ENCODE measurements at places on chromosomes 6 and 20.
A peak's percentile ranks its signal among the peaks of the same experiment; 100 is the strongest.

- no peak for DNase-seq
These were observed 217.1 kb upstream of the MAN1A1 start for GRCh38 chr6:119566546-119567260.

- no peak for DNase-seq
These were observed 44.4 kb downstream of the DSTN start for GRCh38 chr20:17614176-17614811.

DNA sequence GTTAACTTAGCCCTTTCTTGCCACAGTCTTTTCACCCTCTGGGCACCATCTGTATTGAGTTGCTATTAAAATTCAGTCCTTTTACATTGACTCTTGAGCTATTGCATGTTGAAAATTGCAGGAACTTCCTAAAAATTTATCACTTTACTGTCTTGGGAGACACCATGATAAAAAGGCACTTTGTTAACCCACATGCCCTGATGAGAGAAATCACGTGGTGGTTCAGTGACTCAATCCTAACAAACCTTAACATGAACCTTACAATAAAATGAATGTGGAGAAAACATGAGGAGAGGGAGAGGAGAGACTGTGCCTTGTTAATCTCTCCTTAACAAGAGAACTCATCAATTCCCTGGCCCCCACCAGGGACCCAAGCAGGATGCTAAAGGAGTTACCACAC lies 30.8 kb downstream of the GSTA4 start:
- DNase-seq = no peak

DNA sequence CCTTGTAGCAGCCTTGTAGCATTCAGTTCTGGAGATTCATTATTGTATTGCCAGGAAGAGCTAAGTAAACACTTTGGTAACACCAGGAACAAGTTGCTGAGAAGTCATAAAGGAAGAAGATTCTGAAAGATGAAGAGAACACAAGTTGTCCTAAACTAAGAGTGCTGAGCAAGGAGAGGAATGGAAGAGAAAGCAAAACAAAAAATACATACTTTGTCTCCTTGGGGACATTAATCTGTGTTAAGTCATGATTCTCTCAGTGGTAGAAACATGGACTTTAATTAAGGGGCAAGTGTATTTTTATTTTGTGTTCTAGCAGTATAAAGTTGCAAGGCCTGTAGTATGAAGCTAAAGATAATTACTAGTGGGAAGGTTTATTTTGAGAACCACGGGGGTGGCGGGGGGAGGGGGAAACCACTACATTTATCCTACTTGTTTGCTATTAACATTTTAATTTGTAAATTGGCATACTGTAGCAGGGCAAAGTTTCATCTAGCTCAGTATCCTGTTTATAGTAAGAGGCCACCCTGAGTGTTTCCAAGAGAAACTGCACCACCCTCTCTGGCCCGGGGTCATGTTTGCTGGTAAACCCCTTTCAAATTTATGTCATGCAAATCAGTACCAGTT lies 463.0 kb downstream of the CDKAL1 start:
- no peak for DNase-seq

- DNase-seq = no peak
These were observed 37.7 kb downstream of the PEX7 start for GRCh38 chr6:136860043-136860442.

DNA sequence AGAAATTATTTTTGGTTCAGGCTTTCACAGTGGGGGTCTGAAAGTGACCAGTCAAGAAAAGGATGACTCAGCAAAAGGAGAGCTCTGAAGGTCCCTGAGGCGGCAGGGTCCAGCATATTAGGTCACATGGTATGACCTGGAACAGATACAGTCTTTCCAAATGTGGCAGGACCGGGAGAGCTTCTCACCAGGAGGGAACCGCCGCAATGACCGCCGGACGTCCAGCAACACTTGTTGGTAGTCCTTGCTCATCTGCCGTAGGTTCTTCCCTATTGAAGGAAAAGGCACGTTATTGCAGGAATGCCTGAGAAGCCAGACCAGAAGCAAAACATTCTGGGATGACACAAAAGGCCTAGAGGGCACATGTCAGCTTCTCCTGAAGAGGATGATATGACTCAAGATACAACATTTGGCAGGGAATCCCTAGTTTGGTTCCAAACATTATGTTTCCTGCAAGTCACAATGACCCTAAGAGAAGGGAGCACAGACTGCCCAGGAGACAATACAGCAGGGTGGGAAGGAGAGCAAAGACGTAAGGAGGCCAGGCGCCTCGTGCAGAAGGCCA lies 17.4 kb downstream of the TBC1D20 start:
- no peak for DNase-seq

DNA sequence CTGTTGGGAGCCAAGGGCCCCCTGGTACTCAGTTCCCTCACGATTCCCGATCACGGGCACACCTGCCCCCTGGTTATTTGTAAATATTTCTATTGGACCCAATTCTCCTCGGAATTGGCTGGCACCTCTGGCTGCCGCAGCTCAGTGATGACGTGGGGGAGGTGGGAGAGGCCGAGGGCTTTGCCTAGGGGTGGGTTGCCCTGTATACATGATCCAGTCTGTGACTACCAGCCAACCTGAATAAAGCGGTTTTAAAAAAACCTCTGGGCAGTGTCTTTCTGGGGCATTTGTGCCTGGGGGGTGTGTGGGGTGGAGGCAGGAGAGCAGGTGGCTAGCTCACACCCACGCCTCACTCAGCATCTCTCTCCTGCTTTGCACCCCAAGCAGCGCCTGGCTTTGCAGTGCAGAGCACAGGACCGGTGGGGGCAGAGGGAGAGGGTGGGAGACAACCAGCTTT lies 42.2 kb downstream of the VSTM2L start:
- DNase-seq = no peak

DNA sequence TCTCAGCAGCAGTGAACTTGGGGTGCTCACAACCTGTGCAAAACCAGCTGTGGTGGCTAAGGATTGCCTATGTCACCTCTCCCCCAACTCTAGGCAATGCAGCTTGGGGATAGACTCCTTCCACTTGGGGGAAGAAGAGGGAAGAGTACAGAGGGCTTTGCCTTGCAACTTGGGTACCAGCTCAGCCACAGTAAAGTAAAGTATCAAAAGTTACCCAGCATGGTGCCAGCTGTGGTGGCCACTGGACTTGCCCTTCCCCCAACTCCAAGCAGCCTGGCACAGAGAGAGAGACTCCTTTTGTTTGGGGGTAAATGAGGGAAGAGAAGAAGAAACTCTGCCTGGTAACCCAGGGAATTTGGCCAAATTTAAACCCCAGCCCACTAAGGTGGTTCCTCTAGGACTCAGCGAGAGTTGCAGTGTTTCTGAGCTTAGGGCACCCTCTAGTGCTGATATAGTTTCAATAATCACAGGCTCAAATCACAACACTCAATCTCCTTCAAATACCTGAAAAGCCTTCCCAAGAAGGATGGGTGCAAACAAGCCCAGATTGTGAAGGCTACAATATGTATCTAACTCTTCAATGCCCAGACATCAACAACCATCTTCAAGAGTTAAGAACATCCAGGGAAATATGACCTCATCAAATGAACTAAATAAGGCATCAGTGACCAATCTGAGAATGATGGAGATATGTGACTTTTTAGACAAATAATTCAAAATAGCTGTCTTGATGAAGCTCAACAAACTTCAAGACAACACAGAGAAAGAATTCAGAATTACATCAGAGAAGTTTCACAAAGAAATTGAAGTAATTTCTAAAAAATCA lies 7.6 kb upstream of the DEFB129 start:
- no peak for DNase-seq

DNA sequence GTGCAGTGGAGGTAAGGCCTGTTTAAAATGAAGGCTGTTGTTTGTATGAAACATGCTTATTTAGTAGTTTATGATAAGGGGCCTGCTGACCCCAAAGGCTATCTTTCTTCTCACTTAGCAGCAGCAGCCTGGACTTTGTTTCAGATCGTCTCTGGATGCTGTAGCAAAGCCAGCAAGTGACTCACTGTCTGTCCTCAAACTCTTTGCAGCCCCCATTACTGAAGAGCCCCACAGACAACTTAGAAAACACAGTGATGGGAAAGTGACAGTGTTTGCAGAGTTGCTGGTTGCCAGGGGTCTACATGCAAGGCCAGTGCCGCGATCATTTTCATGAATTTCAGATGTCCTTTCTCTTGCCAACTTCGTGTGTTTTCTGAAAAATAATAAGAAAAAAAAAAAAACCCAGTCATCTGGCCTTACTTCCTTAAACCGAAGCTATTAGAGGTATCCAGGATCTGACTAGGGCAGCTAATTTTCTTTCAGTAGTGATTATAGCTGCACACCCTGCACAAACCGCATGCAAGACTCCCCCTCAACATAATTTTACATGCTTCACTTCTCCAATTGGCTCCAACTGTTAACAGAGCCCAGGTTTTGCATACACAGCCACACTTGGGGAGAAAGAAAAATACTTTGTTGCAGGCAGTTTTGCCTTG lies 11.6 kb upstream of the F13A1 start:
- no peak for DNase-seq

DNA sequence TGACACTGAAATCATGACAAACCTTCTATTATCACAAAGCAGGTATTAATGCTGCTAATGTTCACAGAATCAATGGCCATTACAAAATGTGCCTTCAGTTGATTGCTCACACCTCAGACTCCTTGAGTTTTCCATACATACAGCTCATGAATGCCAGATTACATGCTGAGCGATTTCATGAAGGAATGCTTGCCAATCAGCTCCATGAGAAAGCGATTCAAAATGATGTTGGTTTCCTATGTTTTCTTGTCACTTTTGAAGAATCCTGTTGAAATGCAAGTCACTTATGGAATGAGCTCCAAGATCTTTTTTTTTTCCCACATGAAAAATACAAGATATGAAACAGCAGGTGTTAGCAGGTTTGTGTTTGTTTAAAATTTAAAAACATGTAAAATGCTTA lies 71.4 kb upstream of the SHLD1 start:
- DNase-seq = no peak

GRCh38 chr20:32438331-32438858 lies 80.3 kb downstream of the ASXL1 start:
- DNase-seq = no peak

DNA sequence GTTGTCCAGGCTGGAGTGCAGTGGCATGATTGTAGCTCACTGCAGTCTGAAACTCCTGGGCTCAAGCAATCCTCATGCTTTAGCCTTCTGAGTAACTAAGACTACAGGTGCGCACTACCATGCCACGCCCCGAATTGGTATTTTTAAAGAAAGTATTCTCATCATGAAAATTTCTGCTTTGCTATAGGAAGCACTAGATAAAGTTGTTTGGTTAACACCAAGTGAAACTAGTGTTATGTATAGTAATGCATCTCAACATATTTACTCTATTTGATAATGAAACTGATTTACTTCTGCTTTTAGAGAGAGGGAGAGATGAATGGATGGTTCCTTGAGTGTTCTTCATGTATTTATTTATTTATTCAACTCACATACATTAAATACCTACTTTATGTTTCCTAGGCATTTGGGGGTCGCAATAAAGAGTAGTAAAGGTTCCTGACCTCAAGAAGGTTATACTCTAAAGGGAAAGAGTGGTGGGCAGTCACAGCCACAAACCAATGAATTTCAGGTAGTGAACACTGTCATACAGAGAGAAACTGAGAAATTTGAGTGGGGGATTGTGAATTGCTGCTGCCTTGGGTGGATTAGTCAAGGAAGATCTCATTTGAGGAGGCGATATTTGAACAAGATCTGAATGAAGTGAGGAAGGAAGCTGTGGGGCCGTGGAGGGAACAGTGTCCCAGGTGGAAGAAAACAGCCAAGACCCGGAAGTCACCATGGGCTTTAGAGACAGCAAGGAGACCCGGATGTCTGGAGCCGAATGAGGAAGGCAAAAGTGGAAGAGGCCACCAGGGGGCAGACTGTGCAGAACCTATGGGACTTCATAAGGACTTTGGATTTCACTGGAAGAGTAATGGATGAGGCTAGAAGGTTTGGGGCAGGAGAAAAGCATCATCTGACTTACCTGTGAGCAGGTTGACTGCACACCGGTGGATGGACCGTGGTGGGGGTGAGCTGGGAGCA lies 185.6 kb downstream of the TSHZ2 start:
- DNase-seq = peak; percentile 2

DNA sequence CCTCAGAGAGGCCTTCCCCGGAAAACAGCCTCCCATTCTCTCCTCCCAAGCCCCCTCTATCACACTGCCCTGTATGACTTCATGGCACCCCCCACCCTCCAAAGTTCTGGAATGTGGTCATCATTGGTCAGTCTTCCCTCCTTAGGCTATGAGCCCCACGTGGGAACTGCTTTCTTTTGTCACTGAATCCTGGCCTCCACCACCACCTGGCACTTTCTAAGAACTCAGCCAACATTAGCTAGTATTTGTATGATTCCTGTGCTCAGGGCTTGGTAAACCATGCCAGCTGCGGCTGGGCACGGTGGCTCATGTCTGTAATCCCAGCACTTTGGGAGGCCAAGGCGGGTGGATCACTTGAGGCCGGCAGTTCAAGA lies 8.4 kb upstream of the E2F1 start:
- DNase-seq = no peak

DNA sequence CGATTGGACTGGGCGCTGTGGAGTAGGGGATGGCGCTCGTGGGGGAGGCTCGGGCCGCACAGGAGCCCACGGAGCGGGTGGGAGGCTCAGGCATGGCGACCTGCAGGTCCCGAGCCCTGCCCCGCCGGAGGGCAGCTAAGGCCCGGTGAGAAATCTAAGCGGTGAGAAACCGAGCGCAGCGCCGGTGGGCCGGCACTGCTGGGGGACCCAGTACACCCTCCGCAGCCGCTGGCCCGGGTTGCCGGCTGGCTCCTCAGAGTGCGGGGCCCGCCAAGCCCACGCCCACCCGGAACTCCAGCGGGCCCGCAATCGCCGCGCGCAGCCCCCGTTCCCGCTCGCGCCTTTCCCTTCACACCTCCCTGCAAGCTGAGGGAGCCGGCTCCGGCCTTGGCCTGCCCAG lies 59.7 kb upstream of the MYLIP start:
- no peak for DNase-seq

DNA sequence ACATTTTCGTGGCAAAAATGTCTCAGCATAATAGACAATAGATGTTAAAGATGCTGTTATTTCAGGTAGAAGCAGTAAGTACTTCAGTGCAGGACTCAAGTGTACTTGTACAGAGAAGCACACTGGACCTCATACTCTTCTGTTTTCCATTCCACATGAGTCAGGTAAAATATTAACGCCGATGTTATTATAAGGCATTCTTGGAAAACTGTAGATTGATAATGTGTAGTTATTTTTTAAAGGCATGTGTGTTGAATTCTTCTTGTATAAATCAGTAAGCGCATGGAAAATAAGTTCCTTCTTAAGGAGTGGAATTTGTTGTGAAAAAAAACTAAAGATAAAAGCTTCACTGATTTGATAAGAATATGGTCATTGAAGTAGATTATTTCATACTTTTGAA lies 45.8 kb downstream of the DOP1A start:
- no peak for DNase-seq

DNA sequence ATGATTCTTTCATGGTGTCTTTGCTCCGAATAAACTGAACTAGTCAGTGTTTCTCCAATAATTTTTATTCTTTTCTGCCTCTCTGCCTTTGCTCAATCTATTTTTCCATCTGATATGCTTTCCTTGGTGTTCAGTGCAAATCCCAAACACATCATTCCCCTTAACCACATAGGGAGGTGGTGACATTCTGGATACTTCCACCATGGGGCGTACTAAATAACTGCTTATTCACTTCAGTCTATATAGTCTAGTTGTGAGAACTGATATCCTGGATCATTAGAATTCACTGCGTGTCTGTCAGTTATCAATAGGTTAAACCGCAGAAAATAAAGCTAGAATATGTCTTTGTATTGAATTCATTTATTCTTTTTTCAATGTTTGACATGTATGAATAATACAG lies 83.1 kb downstream of the KCNQ5 start:
- DNase-seq = no peak

- DNase-seq = no peak
These were observed 243.5 kb upstream of the PREP start for GRCh38 chr6:105646391-105646867.
